Spinal cord (tissue), 10 donors: ENCODE measurements at places on chromosomes 16 and 17. TPM values are rescaled to one million over a fixed set of nuclear protein-coding genes. Genes with fewer than 3 reads are reported as not detected.

Gene IL34
- total RNA-seq, result 13.4 TPM

GRCh38 chr17:66483906-66484305 lies 181.5 kb downstream of the PRKCA start:
- DNase-seq, result no peak

DNA sequence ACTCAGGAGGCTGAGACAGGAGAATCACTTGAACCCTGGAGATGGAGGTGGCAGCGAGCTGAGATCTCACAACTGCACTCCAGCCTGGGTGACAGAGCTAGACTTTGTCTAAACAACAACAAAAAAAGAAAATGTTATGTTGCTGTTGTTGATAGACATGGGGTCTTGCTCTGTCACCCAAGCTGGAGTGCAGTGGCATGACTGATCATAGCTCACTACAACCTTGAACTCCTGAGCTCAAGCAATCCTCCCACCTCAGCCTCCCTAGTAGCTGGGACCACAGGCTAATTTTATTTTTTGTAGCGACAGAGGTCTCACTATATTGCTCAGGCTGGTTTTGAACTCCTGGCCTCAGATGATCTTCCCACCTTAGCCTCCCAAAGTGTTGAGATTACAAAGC lies 20.0 kb downstream of the FBXO47 start:
- no peak for DNase-seq

DNA sequence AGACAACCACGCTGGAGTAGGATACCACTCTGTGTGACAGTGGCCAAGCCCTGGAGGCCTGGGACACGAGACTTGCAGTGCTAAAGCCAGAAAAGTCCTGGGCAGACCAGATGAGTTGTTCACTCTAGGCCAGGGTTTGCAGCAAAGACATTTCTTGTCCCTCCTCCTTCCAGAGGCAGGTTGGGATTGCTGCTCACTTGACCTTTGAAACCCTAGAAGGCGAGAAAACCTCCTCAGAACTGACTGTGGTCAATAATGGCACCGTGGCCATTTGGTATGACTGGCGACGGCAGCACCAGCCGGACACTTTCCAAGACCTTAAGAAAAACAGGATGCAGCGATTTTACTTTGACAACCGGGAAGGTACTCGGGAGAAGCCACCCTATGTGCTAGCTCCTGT lies 9.8 kb upstream of the EPN3 start:
- DNase-seq, result no peak
